ENCODE measurements at places on chromosomes 5 and 9.
A peak's percentile ranks its signal among the peaks of the same experiment; 100 is the strongest.

- DNase-seq, result no peak
Measured at GRCh38 chr9:85428230-85428629, 313.5 kb downstream of the AGTPBP1 start.

DNA sequence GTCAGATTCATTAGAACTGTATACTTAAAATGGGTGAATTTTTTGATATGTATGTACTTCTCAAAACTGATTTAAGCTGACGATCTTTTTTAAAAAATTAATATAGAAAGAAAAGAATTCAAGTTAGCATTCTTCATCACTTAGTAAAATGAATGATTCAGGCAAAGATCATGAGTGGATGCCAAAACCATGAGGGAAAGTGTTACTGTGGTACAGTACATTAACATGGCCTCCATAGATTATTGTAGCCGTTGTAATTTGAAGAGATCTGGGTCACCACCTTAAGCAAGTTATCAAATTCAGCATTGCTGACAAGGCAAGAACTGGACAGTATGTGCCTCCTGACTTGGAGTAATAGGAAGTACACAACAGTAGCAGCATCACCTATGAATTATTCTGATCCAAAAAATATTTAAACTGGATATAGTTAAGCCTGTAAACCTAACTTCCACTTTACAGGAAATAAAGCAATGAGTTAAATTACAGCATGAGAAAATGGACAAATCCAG lies 29.7 kb downstream of the C9orf85 start:
- DNase-seq, result no peak

GRCh38 chr9:90842996-90843395 lies 41.4 kb downstream of the SYK start:
- no peak for DNase-seq

DNA sequence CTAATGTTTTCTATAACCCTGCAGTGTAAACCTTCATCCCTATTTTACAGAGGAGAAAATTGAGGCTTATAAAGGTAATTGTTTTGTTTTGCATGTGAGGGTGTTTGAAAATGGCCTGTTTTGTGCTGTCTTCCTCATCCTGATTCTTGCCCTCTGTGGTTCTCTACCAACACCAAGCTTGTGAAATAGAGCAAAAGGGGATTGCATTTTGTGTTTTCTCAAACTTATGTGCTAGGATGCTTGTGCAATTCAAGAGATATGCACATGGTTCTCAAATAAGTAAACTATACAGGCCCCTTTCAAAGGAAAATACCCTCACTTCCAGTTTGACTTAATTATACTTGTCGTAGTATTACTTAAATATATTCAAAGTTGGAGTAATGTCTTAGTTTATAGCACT lies 17.2 kb downstream of the PAM start:
- DNase-seq, result no peak

DNA sequence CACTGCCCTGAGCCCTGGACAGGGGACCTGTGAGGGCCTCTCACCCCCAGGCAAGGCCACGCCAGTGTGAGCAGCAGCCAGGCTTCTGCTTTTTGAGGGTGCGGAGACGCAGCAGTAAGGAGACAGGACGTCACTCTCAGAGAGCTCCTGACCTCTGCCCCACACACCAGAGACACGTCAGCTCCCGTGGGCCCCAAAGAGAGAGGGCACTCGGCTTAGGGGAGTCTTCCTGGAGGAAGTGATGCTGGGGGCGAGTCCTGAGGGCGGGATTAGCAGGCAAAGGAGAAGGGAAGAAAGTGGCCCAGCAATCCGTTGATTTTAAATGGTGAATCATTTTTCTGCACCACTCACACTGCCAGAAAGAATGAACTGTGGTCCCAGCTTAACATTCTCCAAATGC lies 24.0 kb upstream of the SLC9A3 start:
- no peak for DNase-seq

- DNase-seq, result no peak
Measured at GRCh38 chr5:149314571-149315111, 30.7 kb upstream of the GRPEL2 start.

GRCh38 chr5:41908374-41909079 lies 4.4 kb downstream of the RIMOC1 start:
- no peak for DNase-seq

GRCh38 chr9:126957687-126958053 lies 43.1 kb downstream of the RALGPS1 start:
- DNase-seq, result no peak

GRCh38 chr5:145242551-145242950 lies 592.6 kb downstream of the PRELID2 start:
- DNase-seq, result no peak

DNA sequence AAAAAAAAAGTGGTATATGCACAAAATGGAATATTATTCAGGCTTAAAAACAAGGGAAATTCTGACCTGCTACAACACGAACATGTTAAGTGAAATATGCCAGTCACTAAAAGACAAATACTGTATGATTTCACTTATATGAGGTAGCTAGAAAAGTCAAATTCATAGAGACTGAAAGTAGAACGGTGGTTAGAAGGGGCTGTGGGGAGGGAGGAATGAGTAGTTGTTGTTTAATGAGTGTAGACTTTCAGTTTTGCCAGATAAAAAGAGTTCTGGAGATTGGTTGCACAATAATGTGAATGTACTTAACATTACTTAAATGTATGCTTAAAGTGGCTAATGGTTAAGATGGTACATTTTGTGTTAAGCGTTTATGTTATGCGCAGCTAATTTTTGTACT lies 79.5 kb upstream of the IL12B start:
- no peak for DNase-seq

DNA sequence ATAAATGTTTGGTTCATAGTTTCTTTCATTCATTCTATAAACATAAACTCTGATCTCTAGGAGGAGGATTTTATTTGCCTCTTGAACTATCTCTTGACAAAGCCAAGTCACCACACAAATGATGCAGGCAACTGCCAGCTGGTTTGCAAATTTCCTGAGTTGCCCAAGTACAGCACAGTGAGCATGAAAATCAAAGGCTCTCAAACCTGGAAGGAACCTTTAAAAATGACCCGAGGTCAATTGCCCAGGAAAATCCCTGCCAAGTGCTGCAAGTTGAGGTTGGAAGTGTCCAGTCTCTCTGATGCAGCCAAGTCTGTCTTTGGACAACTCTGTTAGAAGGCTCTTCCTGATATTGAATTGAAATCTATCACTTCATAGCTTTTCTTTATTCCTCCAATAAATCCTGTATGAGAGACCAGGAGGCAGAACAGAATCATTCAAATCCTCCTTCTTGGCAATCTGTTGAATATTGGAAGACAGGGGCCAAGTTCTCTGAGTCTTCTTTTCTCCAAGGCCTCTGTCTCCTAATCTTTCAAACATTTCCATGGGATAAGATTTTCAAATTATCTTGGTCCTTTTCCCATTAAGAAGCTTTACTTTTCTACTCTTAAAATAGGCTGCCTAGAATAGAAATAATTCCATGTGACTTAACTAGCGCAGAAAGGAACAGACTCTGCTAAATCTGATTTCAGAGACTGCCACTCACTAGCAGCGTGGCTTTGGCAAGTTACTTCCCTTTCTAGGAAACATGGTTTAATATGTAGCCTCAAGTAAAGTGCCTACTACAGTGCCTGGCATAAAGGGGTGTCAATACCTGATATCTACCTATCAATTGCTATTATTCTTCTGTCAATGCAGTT lies 159.2 kb downstream of the SNX18 start:
- no peak for DNase-seq

GRCh38 chr5:10746711-10747110 lies 14.3 kb downstream of the DAP start:
- DNase-seq, result peak; percentile 78

DNA sequence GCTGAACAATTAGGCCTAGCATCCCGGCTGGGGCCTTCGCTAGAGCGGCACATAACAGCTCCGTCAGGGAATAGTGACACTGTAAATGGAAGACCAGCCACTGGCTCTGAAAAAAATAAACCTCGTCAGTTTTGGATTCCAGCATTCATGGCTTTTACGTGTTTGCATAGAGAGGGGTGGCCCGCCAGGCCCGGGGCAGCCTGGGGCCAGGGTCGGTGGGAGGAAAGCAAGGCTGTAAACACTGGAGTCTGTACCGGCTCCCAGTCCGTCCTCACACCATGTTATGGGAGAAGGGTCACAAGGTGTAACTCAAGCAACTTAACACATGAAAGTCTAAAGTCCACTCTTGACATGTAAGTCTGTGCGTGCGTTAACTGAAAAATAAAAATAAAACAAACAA lies 11.2 kb downstream of the CCNI2 start:
- DNase-seq, result no peak

GRCh38 chr5:142716963-142717362 lies 31.1 kb upstream of the FGF1 start:
- DNase-seq, result peak; percentile 43

GRCh38 chr5:89302102-89302891 lies 419.3 kb upstream of the MEF2C start:
- no peak for DNase-seq

DNA sequence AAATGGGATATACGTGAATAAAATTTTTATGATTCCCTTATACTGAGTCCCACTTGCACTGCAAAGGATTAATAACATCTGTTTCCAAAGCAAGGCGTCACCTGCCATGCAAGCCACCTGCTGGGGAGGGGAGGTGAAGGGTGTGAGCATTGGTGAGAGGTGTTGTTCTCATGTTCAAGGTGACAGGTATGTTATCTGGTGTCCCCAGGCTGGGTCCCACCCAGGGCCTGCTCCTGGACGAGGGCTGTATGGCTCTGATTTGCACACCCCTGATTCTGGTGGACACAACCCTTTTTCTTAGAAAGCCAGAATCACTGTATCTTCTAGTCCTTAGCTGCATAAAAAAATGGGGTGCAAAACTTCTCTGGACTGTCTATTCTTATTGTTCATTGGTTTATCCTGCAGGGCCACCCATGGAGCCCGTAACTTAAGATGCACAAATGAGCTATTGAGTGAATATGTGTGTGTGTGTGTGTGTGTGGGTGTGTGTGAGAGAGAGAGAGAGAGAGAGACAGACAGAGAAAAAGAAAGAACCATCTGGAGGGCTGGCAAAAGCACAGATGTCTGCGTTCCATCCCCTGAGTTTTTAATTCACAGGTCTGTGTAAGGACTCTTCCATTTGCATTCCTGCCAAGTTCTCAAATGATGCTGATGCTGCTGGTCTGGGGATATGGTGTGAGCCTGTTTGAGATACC lies 53.7 kb downstream of the SYK start:
- DNase-seq, result no peak

GRCh38 chr5:76175821-76176403 lies 92.7 kb downstream of the SV2C start:
- DNase-seq, result no peak

DNA sequence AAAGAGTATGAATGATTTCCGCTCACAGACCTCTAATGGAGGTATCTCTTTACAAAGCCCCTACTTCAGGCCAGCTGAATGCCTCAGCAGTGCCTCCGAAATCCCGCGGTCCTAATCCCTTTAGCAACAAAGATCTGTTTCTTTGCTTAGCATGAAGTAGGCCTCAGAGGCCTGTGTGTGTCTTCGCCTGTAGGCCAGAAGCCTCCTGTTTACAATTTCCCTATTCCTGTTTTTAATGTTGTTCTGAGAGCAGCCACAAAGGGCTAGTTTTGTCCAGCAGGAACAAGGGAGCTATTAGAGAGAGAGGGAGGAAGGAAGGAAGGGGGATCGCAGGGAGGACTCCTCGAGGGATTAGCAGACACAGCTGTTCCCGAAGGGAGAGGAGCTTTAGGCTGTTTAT lies 166.4 kb upstream of the SPRY4 start:
- DNase-seq, result no peak

GRCh38 chr5:40801771-40802562 lies 3.8 kb upstream of the PRKAA1 start:
- no peak for DNase-seq

- DNase-seq, result no peak
Measured at GRCh38 chr9:19188771-19189170, 41.7 kb upstream of the DENND4C start.

- DNase-seq, result no peak
Measured at GRCh38 chr5:79512471-79513307, 1.2 kb downstream of the HOMER1 start.

DNA sequence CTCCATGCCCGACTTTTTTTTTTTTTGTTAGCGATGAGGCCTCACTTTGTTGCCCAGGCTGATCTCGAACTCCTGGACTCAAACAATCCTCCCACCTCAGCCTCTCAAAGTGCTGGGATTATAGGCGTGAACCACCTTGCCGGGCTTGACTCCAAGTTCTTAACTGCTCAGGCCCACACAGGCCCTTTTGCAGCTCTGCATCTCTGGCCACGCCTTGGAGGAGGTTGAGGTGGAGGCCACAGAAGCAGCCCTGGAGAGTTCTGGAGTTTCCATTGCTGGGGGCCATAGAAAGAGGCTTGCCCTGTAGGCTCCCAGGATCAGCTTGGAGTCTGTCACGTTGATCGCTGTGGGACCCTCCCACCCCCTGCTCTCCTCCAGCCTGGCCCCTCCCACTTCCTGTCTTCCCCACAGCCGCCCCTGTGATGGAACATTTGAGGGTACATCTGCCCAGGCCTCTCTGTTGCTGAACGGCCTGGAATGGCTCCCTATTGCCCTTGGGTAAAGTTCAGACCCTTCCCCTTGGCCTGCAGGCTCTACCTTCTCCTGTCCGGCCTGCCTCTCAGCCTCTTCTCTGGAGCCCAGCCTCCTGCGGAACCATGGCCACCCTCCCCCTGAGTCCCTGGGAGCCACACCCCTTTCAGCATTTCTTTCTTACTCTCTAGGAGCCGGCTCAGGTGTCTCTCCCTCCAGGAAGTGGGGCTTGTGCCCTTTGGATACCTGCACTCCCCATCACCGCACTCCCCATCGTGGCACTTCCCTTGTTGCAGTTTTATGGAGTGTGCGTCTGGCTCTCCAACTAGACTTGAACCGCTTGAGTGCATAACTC lies 30.4 kb upstream of the IER5L start:
- no peak for DNase-seq

- no peak for DNase-seq
Measured at GRCh38 chr9:121364077-121364476, 6.0 kb downstream of the STOM start.

GRCh38 chr5:170756691-170757090 lies 26.8 kb upstream of the GABRP start:
- no peak for DNase-seq

DNA sequence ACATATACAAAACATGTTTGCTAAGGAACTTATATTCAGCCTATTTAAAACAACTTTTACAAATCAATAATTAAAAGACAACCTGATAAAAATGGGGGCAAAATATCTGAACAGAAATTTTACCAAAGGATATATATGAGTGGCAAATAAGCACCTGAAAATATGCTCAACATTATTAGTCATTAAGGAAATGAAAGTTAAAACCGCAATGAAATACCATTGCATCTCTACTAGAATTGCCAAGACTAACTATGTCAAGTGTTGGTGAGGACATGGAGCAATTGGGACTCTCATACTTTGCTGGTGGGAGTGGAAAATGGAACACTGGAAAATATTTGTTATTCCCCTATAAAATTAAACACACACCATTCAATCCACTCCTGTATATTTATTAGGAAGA lies 26.3 kb upstream of the PPP2R2B start:
- DNase-seq, result no peak

- no peak for DNase-seq
Measured at GRCh38 chr5:134083517-134083916, 31.0 kb upstream of the TCF7 start.

DNA sequence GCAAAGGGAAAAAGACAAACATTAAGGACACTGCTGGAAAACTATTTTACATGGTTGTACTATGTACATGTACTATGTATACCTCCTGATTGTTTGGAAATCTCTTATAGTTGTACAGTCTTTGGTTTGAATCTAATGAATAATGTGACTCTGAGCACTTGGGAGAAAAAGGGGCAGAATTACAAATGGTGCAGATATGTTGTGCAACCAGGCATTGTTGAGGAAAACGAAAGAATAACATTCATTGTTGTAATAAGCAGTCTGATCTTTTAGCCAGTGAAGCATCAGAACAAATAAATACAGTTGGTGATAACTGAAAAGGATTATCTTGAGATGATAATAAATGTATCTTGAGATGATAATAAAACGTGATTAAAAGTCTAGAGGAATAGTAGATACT lies 87.2 kb downstream of the CSNK1G3 start:
- DNase-seq, result no peak
